Activated naive CD4-positive, alpha-beta T cell (primary cell): ENCODE measurements at places on chromosomes 2 and 18.

DNA sequence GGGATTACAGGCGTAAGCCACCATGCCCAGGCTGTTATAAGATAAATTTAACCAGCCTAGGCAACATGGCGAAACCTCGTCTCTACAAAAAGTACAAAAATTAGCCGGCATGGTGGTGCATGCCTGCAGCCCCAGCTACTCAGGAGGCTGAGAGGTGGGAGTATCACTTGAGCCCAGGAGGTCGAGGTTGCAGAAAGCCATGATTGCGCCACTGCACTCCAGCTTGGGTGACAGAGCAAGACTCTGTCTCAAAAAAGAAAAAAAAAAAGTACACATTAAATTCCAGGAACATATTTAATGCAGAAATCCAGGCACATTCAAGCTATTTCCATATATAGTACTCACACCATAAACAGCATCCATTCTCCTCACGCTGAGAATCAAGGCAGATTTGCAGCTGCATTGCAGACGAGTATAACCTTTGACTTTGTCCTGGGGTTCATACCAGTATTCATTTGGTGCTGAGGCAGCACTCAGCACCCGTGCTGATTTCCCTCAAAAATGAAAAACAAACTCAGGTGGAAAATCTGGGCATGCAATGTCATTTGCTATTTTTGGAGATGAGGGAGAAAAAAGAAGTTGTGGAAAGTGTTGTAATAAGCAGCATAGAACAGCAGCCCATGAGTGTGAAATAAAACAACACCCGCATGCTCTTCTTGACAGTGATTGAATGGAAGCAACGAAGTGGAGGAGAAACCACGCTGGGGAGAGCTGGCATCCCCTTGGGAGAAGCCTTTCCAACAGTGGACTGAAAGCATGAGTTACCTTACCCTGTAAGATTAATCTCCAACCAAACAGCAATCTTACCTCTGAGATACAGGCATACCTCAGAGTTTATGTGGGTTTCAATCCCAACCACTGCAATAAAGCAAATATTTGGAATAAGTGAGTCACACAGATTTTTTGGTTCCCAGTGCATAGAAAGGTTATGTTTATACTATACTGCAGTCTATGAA, 46.8 kb upstream of the ANXA4 start:
- no peak for DNase-seq

DNA sequence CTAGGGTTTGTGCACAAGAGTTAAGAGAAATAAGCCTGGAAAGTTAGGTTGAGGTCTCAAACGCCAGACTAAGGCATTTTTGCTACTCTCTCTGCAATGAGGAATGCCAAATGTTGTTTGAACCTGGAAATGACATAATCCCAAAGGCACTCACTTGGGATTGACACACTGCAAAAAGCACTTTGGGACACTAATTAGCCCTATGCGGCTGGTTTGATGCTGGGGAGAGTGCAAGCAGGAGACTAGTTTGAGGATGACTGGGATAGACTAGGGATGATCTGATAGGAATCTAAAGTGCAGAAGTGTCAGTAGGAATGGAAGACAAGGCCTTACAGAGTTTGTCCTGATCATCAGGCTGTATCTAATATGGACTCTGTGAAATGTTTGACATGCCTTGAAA, 469.0 kb downstream of the SLC4A3 start:
- no peak for DNase-seq

DNA sequence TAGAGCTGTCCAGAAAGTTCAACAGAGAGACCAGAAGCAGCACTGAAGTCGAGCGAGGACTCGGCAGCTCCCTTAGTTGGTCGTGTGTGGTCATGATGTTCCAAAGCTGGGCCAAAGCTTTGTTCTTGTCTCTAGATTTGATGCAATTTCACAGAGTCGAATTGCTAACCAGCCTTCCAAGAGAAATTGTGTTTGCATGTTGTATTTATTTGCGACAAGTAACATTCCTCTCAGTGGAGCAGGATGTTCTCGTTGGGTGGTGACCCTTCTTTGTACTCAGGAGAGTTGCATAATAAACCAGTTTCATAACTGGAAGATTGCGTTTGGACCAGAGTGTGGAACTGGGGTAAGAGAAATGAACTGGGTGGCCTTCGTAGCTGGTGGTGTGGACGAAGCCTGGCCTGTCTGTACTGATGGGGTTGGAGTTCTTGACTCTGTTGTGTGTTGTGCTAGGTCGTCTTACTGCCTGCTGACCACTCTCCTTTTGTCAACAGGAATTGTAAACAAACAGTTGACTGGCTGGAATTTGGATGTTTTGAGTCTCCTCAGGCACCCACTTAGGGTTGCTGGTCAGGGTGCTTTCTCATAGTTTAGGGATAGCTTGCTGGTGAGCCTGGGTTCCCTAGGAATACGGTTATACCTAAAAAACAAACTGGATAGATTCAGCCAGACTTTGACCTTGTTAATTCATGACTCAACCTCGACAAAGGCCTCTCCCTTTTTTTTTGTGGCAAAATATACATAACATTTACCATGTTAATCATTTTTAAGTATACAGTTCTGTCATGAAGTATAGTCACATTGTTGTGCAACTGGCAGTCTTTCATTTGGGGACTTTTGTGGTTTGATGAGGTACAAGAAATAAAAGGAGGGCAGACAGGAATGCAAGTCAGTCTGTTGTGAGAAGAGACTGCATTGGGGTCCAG, 28.9 kb upstream of the TOGARAM2 start:
- DNase-seq: no peak

- DNase-seq: no peak
Observed at GRCh38 chr2:233075141-233075965, 15.2 kb downstream of the INPP5D start.

GRCh38 chr2:127388423-127389164, 819 bp upstream of the MAP3K2 start:
- DNase-seq: no peak

DNA sequence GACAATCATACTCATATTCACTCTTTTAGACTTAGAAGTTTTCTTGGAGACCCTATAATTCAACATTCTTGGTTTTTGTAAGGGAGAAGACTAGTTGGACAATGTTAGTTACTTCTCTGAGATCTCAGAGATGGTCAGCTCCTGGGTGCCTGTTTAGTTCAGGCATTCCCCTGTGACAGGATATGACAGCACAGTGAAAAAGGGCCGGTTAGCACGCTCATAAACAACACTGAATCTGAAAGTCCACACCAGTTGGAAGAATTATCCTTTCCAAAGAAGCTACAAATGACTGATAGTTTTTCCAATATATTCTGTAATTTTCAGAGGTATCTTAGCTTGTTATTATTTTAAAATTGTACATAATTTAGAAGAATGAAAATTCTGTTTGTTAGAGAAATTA, 75.7 kb downstream of the ADAM23 start:
- no peak for DNase-seq

DNA sequence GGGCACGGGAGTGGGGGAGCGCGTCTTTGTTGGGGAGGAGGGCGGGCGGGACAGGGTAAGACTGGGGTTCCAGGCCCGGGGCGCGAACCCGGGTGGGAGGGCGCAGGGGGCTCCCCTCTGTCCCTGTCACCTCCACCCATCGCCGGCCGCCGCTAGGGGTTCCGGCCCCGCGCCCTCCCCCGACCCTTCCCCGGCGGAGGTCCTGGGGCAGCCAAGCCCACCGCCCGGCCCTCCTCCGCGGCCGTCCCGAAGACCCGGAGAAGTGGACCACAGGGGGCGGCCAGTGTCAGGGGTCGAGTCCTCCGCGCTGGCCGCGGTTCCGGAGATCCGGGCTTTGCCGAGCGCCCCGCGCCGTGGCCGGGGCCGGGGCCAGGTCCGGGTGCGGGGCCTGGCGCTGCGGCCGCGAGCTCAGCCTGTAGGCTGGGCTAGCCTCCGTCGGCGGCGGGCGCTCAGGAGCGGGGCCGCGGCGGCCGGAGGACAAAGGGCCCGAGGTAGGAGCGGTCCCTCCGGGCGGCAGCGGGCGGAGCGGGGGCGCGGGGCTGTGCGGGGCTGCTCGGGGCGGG, 16.6 kb upstream of the E2F6 start:
- no peak for DNase-seq

GRCh38 chr2:489838-490237, 187.4 kb downstream of the TMEM18 start:
- no peak for DNase-seq

DNA sequence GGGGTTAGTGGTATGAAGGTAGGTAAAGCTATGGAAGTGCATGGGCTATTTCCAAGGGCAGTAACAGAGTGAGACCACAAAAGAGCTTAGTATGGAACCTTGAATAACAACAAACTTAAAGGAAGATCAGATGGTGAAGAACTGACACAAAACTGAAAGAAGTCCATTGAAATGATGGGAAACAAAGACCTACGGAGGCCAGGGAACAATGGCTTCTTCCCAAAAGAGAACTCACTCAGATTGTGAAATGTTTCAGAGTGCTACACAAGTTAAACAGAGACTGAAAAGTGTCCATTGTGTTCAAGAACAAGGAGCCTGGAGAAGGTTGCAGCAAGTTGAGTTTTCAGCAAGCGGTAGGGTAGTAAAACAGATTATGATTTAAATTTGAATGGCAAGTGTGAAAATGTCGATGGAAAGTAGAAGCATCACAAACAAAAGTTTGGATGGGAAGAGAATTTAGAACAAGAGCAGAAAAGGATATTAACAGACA, 700.0 kb upstream of the NXPH2 start:
- no peak for DNase-seq

GRCh38 chr18:6668836-6669235, 60.7 kb upstream of the ARHGAP28 start:
- no peak for DNase-seq

GRCh38 chr2:59790186-59791003, 763.1 kb downstream of the BCL11A start:
- no peak for DNase-seq

- DNase-seq: no peak
Observed at GRCh38 chr2:240787521-240788472, 32.2 kb downstream of the KIF1A start.

DNA sequence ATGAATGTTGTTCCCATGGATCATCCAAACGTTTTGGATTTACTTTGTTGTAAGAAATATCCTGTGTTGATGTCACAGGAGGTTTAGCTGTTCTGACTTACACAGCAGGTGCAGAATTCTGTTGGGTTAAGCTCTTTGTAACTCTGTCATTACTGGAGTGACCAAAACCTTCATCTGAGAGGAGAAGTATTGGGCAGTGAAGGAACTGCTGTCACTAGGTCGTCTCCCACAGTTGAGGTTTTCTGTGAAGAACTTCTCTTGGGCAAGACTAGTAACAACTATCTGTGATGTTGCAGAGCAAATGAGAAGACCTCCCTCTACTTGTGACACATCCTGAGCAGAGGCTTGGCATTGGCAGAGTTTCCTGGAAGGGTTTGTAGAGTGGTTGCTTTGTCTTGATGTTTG, 2.9 kb downstream of the SPTBN1 start:
- no peak for DNase-seq

- no peak for DNase-seq
Observed at GRCh38 chr18:51506811-51507210, 309.3 kb upstream of the MEX3C start.

GRCh38 chr2:135850892-135851668, 14.1 kb upstream of the LCT start:
- no peak for DNase-seq

DNA sequence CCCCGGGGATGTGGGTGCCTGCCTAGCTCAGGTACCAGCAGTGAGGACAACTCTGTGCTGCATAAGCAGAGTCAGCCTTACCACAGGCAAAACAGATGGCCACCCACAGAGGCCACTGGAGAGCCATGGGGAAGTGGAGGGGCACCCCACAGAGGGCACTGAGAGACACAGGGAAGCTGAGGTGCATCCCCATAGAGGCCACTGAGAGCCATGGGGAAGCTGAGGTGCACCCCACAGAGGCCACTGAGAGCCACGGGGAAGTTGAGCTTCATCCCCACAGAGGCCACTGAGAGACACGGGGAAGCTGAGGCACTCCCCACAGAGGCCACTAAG, 134.1 kb upstream of the EPAS1 start:
- no peak for DNase-seq

DNA sequence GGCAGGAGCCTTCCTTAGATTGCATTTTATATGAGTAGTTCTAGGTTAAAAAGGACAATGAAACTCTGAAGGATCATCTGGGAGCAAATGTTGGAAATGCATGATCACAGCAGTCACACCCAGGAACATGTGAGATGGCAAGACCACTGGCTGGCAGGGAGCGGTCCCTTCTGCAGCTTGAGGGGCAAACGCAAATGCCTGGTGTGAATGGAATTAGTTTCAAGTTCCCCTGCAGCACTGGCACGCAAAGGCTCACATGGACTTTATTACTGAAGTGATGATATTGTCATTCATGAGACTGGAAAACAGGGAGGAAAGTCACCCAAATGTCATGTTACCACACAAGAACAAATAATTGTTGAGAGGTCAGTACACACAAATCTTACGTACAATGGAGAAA, 223.3 kb downstream of the FBXO15 start:
- no peak for DNase-seq

- DNase-seq: no peak
Observed at GRCh38 chr2:111951486-111951885, 53.1 kb downstream of the MERTK start.

DNA sequence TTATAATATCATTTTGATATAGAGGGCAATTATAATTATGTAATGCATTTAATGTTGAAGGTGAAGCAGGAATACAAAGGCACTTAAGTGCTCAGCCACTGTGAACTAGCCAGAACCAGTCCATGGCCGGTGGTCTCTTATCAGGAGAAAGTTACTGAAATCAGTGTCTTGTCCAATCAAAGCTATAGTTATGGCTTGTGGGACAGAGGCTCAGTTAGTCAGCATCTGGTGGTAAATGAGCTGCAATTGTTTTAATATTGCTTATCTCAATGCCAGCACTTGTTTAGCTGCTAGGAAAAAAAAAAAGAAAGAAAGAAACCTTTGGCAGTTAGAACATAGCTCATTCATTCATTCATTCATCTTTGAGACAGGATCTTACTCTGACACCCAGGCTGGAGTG, 3.8 kb upstream of the ALS2 start:
- no peak for DNase-seq

- DNase-seq: no peak
Observed at GRCh38 chr2:163698857-163699256, 37.0 kb downstream of the FIGN start.

DNA sequence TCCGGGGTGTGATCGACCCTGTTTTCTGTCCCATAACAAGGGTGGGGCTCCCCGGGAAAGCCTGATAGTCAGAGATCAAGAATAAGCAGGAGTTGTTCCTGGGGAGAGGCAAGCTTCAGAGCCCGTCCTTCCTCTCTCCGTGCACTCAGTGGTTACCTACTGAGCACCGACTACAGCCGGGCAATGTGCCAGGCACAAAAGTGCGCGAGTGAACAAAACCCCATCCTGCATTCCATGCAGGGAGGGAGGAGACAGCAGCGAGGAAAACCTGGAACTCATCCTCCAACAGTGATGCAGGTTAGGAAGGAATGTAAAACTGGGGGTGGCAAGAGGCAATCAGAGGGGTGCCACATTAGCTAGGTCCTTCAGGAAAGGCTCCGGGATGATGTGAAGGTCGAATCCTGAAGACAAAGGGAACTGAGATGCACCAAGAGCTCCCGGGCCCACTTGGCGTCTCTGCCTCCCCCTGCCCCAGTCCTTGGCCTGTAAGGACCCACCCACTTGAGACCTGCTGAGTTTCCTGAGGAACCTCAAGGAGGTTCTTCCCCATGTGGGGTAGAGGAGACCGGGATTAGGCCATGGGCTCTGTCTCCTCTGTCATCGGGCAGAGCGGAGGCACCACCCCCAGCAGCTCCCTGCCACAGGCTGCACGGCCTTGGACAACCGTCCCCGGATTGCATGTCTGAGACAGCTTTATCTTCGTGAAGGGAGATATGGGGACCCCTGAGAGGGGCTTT, 198.2 kb downstream of the NDUFA10 start:
- DNase-seq: no peak

- no peak for DNase-seq
Observed at GRCh38 chr18:48727681-48728080, 188.8 kb downstream of the CTIF start.

- DNase-seq: no peak
Observed at GRCh38 chr2:136010126-136010525, 24.7 kb upstream of the DARS1 start.
